ENCODE measurements at places on chromosomes 5 and 9.

- DNase-seq = no peak
Observed at GRCh38 chr5:38330207-38330606, 71.8 kb downstream of the EGFLAM start.

GRCh38 chr5:54927097-54927746, 58.2 kb downstream of the ESM1 start:
- no peak for DNase-seq

DNA sequence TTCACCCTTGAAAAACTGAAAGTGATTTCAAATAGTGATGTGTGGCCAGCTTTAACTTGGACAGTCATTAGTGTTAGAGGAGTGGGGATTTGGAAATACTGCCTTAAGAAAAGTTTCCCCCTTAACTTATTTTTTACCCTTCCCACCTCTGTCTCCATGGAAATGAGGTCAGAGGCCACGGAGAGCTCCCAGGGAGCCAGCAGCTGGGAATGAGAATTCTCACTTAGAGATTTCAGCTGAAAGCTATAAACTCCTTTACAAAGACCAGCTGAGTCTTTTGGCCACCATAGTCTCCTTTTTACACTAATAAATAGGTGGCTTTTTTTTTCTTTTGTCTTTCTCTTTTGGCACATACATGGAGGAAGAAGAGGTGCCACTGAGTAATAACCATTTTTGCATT, 45.7 kb upstream of the PIK3R1 start:
- no peak for DNase-seq

DNA sequence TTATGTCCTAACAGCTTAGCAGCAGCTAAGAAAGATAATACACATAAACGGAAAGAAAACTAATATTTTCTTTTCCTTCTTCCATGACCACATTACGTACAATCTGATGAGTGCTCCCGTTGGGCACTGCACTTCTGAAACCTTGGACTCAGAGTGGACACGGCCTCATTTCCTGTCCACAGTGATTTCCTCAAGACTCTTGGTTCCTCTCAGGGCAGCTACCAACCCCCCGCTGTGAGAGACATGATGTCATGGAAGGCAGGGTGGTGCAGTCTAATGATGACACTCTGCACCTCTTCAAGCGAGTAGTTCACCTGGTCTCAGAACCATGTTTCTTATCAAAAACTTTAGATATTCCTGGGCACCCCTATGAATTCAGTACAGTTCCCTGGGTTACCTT, 68.7 kb upstream of the CTSL start:
- no peak for DNase-seq

- no peak for DNase-seq
Observed at GRCh38 chr5:18281947-18282581, 647.8 kb downstream of the TAF11L14 start.

- DNase-seq = no peak
Observed at GRCh38 chr5:16690243-16690852, 73.6 kb upstream of the RETREG1 start.

GRCh38 chr5:44389823-44390143, 563 bp upstream of the FGF10 start:
- DNase-seq = no peak

DNA sequence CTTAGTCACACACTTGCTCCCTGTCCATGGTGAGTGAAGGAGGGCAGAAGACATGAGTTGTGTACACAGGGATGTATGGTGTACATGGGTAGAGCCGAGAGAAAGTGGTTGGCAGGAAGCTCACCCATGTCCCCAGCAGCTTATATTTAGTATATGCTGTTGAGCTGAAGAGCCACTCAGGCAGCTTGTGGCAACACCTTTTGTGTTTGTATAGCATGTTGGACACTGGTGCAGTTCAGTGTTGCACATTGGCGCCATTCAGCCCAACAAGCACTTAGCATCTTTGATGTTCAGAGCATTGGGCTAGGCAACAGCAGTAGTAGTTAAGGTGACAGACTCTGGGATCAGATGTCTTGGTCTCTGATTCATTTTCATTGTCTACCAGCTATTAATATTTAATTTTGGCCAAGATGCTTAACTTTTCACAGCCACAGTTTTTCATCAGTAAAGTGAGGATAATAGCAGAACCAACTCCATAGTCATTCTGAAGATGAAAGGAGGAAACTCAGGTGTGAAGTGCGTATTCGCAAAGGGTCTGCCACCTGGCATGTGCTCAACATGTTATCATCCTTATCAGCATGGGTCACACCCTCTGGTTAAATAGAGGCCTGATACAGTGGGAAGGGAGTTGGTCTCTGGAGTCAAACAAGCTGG, 184.8 kb downstream of the NR3C1 start:
- DNase-seq = no peak

Measured in CD4-positive, alpha-beta T cell treated with Interleukin-15 for 1 hour (primary cell).